ENCODE measurements at places on chromosomes 2 and 18.
A peak's percentile ranks its signal among the peaks of the same experiment; 100 is the strongest.

GRCh38 chr2:235195921-235196320 is 244.1 kb downstream of the SH3BP4 start:
- DNase-seq: no peak

GRCh38 chr2:11329776-11330175 is 14.7 kb downstream of the ROCK2 start:
- no peak for DNase-seq

- DNase-seq: no peak
Observed at GRCh38 chr2:101113441-101114267, 37.5 kb downstream of the TBC1D8 start.

GRCh38 chr2:25697559-25698341 is 24.4 kb upstream of the DTNB start:
- DNase-seq: no peak

- peak; percentile 10 for DNase-seq
Observed at GRCh38 chr2:72325592-72326422, 178.1 kb upstream of the CYP26B1 start.

GRCh38 chr2:158934170-158934569 is 34.3 kb upstream of the TANC1 start:
- DNase-seq: no peak

DNA sequence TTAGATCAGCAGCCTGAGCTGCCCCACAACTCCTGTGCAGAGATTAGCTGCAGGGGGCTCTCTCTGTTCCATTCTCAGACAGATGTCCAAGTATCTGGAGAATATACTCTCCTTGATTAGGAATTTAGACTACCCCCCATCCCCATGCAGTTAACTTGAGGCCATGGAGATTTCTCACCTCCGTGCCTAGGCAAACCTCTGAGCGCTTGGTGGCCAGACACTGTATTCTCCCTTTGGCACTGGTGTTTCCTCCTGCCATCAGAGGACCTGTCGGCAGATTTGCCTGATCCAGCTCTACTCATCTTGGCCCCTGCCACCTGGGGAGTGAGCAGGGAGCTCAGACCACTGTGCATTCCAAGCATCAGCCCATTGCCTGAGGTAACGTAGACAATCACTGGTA is 48.3 kb downstream of the ZNF804A start:
- DNase-seq: no peak

DNA sequence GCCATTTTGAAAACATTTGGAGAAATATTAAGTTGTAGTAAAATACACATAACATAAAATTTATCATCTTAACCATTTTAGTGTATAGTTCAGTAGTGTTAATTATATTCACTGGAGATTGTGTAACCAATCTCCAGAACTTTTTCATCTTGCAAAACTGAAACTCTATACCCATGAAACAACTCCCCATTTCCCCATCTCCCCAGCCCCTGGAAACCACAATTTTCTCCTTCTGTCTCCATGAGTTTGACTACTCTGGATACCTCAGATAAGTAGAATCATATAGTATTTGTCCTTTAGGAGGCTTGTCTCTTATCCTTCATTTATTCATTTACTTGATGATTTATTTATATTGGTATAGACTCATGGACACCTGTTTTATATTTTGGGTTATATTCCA is 392.9 kb downstream of the SETBP1 start:
- DNase-seq: no peak

DNA sequence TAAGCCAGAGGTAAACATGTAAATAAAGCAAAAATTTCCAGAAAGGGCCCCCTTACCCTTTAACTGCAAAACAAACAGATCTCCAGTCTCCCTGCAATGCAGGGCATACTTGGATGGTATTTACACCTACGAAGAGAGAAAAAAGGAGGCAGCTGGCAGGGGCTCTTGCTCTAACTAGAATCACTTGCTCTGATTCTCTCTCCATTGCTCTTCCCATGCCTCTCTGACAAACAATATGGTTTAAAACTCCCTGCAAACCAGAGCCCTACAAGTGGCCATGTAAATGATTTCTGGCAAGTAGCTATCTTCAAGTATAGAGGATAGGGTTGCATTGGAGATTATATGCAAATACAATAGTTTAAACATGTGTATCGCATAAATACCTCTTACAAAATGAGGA is 35.9 kb downstream of the SF3B1 start:
- no peak for DNase-seq

DNA sequence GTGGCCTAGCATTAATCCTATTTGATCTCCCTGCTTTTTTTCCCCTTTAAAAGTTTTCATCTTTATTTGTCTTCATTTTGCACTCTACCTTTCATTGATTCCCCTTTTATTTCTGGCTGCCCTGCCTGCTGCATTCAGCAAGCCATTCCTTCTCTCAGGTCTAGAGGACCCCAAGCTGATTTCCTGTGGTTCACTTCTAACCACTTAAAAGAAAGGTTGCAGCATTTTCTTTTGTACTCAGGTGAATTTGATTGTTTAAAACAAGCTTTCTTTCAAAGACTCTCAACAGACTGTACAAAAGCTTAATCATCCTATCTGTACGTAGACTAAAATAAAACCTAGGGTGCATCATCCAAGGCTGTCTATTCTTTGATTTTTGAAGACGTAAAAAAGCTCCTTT is 160.3 kb downstream of the CSRNP3 start:
- DNase-seq: no peak

GRCh38 chr2:203579730-203580129 is 44.6 kb upstream of the RAPH1 start:
- no peak for DNase-seq

DNA sequence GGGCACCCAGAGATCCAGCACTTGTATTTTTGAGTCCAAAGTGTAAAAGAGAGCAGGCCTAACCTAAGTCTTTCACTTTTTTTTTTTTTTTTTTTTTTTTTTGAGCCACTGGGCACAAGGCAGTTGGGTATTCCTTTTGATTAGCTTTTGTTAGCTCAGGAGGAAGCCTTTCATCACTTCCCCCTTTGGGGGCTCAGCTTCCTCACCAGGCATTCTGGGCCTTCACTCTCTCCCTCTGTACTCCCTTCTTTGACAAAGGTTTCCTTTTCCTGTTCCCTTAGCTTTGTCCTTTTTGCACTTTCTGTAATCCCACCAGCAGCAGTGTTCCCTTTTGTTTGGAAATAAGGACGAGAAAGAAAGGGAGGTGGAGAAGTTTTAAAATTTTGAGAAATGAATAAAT is 88.2 kb downstream of the PKP4 start:
- no peak for DNase-seq

DNA sequence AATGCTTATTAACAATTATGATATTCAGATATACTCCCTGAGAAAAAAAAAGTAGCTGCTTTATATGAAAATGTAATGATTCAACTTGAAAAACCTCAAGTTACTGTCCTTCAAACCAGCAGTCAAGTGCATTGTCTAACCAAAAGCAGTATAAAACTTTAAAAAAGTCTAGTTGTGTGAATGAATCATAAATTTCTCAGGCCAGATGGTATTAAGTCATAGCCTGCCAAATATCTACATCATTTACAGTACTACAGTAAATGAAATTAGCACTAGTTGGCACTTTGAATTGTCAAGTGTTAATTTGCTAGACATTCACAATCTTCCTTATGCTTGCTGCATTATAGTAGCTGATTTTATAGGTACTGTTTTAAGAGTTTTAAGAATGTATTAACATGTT is 85.9 kb downstream of the CBLN2 start:
- no peak for DNase-seq

GRCh38 chr18:40017021-40017420 is 1938.0 kb upstream of the PIK3C3 start:
- no peak for DNase-seq

DNA sequence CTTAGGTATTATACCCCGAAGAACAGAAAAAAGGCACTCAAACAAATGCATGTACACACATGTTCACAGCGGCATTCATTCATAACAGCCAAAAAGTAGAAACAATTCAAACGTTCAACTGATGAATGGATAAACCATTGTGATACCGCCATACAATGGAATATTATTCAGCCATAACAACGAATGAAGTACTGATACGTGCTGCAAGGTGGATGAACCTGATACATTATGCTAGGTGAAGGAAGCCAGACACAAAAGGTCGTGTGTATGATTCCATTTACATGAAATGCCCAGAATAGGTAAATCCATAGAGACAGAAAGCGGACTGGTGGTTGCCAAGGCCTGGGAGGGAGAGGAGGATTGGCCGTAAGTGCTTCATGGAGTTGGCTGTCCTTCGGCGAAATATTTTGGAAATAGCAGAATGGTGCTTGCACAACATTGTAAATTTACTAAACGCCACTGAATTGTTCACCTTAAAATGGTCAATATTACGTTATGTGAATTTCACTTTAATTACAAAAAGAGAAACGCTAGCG is 750 bp upstream of the RMP24 start:
- no peak for DNase-seq

DNA sequence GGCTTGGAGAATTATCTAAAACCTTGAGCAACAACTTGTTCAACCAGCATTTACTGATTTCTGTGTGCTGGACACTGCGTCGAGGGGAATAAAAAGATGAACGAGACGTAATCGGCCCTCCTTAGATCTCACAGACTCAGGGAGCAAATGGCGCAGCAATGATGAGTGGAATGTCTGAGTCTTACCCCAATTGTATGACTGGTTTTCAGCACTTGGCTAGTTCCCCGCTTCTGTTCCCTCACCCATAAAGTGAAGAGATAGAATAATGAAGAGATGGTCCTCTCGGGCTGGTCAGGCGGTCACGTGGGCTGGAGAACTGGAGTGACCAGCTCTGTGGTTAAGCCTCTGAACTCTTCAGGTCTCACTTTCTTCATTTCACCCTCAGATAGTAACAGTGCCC is 17.3 kb upstream of the GATA6 start:
- no peak for DNase-seq

DNA sequence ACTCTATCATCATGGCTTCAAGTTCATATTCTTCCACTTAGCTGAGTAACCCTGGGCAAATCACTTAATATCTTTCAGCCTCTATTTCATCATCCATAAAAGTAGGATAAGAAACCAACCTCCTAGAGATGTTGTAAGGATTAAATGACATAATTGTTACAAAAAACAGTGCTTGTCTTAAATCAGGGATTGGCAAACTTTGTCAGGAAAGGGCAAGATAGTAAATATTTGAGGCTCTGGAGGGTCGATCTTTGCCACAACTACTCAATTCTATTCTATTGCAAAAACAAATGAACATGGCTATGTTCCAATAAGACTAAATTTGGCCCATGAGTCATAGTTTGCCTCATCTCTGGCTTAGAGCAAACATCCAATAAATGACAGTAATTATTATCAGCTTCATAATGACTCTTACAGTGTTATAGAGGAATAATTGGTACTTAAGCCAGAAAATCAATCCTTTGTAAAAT is 184.7 kb downstream of the SATB2 start:
- no peak for DNase-seq

- no peak for DNase-seq
Observed at GRCh38 chr2:100934504-100935371, 67.4 kb upstream of the RPL31 start.

GRCh38 chr2:60490848-60491247 is 62.6 kb downstream of the BCL11A start:
- no peak for DNase-seq

DNA sequence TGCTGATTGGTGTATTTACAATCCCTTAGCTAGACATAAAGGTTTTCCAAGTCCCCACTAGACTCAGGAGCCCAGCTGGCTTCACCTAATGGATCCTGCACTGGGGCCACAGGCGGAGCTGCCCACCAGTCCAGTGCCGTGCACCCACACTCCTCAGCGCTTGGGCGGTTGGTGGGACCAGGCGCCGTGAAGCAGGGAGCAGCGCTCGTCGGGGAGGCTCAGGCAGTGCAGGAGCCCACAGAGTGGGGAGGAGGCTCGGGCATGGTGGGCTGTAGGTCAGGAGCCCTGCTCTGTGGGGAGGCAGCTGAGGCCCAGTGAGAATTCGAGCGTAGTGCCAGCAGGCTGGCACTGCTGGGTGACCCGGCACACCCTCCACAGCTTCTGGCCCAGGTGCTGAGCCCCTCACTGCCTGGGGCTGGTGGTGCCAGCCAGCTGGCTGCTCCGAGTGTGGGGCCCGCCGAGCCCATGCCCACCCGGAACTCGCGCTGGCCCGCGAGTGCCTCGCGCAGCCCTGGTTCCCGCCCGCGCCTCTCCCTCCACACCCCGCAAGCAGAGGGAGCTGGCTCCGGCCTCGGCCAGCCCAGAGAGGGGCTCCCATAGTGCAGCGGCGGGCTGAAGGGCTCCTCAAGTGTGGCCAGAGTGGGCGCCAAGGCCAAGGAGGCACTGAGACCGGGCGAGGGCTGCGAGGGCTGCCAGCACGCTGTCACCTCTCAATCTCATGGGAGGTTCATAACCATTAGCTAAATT is 475.6 kb upstream of the DCC start:
- no peak for DNase-seq
